ENCODE measurements at places on chromosomes 11 and 22.

- DNase-seq: no peak
Measured at GRCh38 chr11:122816761-122817520, 21.4 kb upstream of the CRTAM start.

DNA sequence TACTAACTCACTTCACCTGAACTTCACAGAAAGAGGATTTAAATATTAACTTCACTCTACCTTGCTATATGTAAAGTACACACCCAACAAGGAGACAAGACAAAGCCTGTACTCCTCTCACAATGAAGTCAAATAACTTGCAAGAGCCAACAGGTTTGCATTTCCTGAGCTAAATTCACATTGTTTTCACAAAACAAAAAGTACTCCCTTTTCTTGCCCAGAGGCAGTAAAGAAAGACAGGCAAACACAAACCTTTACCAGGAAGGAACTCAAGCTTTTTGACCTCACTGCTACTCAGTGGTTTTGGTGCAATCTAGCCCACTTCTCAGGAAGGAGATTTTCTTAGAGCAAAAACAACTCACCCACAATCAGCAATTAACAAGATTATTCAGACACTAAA, 15.7 kb downstream of the USP28 start:
- no peak for DNase-seq

GRCh38 chr11:118652681-118653181, 26.7 kb downstream of the TREH start:
- DNase-seq: no peak

- DNase-seq: no peak
Measured at GRCh38 chr11:25702417-25702816, 629.5 kb upstream of the ANO3 start.

GRCh38 chr11:13287036-13287435, 9.4 kb downstream of the BMAL1 start:
- no peak for DNase-seq

DNA sequence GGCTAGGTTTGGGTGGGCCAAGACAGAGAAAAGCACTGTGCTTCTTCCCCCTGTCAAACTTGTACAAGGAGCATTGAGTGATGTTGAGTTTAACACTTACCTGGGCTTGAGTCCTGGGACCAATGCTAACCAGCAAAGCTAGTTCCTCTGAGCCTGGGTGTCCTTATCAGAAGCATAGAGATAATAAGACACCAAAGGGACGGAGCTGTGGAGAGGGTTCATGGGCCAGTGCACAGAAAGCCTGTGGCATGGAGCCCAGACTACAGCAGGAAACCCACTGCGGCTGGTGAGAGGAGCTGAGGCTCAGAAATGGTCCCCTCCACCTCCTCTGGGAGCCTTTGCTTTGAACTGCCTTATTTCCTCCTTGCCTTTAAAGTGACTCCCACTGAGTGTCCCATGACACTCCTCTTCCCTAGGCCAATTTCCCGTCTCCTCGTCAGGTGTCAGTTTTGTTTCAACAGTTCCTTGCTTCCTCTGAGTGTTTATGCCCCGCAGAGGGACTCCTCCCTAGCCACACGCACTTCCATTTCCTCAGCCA, 9.4 kb downstream of the SLCO2B1 start:
- DNase-seq: no peak

DNA sequence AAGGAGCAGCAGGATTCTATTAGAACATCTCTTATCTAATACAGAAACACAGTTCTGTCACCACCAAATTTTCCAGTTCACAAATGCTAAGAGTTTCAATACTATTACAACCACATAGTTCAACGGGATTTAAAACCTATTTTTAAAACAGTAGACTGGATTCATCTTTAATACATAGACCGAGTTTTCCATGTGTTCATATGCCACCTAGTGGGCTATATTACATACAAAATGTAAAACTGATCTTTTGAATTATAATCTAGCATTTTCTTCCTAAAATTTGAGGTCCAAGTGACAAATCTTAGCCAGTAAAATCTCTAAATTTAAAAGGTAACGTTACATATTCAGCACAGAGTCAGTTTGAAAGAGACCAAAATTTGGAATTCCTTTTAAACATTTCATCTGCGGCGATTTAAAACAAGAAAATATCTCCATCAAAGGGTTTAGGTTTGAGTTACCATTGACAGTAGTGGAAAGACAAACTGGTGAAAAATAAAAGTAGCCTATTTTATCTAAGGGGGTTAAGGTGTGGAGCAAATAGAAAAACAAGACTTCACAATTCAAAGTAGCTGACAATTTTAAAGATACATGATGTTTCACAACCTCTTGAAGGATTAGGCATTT, 269.3 kb upstream of the MPPED2 start:
- no peak for DNase-seq

- no peak for DNase-seq
Measured at GRCh38 chr11:69257838-69258658, 35.9 kb upstream of the MYEOV start.

- DNase-seq: no peak
Measured at GRCh38 chr11:2991452-2992233, 486 bp downstream of the NAP1L4 start.

DNA sequence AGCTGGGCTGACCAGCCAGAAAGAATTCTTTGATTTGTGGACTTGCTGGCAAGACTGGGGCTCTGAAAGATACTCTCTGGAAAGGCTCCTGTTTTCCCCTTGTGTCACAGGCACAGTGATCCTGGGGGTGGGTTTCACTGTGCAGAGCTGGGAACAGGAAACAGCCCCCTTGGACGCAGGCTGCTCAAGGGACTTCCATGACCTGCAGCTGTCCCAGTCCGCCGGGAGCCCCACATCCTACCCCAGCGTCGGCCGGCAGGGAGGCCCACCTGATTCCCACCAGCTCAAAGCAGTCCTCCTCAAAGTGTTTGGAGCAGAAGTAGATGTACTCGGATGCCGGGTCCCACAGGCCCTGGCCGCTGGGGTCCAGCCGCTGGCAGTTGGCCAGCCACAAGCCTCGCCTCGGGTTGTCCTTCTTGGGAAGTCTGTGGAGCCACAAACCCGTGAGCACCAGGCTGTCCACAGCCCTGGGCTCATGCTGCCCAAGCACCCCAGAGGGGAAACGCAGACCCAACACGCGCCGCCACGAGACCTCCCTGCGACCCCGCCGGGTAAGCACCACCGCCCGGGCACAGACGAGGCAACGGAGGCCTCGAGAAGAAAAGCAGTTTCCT, 824 bp downstream of the THAP7 start:
- DNase-seq: no peak

- DNase-seq: no peak
Measured at GRCh38 chr11:68311160-68312116, 953 bp upstream of the LRP5 start.

GRCh38 chr22:37388538-37388937, 38.7 kb downstream of the ELFN2 start:
- DNase-seq: no peak

DNA sequence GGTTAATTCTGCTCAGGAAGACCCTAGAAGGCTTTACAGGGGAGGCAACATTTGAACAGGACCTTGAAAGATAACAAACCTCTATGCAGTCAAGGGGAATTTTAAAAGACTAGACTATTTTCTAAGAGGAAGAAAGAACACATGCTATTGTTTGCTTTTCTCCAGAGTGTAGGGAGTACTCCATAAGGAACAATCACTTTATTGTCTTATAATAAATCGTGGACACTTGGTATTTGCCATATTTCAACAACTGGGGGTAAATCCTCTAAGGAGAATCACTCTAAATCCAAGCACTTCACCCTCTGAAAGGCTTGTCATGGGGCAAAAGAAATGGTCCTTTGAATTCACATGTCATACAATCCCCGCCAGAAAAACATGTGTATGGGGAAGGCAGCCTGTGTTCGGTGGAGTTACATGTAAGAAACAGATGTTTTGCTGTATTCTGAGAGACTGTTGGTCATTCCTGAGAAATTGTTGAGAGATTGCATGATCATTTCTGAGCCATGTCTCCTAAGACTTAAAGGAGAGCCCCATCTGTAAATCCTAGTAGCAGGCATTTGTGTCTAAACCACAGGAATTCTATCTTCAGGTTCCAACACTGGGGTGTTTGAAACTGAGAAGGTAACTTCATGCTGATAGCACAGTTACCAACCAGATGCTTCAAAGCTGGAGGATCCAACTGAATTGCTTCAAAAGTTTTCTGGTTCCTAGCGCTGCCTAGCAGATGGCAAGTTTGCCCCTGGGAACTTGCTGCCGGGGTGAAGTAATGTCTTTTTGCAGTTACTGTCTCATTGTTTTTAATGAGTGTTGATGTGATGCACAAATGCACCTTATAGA, 66.8 kb downstream of the FZD4 start:
- no peak for DNase-seq

DNA sequence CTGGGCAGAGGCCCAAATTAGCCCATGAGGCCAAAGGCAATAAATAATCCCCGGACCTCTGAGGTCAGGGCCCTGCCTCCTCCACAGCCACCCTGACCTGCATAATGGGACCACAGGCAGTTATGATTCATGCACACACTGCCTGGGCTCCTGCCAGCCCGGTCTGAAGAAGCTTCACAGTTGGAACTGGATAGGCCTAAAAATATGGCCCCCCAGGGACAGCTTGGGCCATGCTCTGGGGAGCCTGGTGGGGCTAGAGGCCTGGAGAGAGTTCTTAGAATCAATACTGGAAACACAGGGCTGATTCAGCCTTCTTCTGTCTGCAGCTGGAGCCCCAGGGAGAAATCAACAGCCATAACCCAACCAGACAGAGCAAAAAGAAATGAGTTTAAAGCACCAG, 112.8 kb upstream of the CADM1 start:
- DNase-seq: no peak

Data from stimulated activated CD8-positive, alpha-beta memory T cell treated with anti-CD3 and anti-CD28 coated beads, Interleukin-4, amount 100 ng/mL, for 4 hours (primary cell).